Peyer's patch (tissue), 4 donors: ENCODE measurements at places on chromosomes 7 and 10. TPM values are rescaled to one million over a fixed set of nuclear protein-coding genes. Genes with fewer than 3 reads are reported as not detected.

Gene C10orf143
- total RNA-seq, result 3.7 TPM

Gene AASS
- total RNA-seq, result 10.1 TPM

- DNase-seq, result no peak
- no peaks in the 10 kb centered on the region for H3K36me3 ChIP-seq
- H3K4me1 ChIP-seq, result no peaks in the 10 kb centered on the region
- no peak overlapping the region for H3K27ac ChIP-seq
Measured at GRCh38 chr7:87538052-87538451, 62.6 kb upstream of the ABCB4 start.

Gene SCIN
- 219 TPM for total RNA-seq

Gene STAG3
- 62.7 TPM for total RNA-seq

GRCh38 chr10:71138166-71138830 is 74.1 kb upstream of the UNC5B start:
- no peaks in the 10 kb centered on the region for H3K27me3 ChIP-seq
- H3K27ac ChIP-seq, result no peak overlapping the region
- H3K36me3 ChIP-seq, result no peaks in the 10 kb centered on the region
- no peak for DNase-seq
